ENCODE measurements at places on chromosomes 3 and 15. TPM values are rescaled to one million over a fixed set of nuclear protein-coding genes. Genes with fewer than 3 reads are reported as not detected.

- no peak overlapping the region for H3K4me3 ChIP-seq
- no peak for DNase-seq
- H3K4me1 ChIP-seq, result no peaks in the 10 kb centered on the region
- H3K27me3 ChIP-seq, result no peaks in the 10 kb centered on the region
- no peak overlapping the region for H3K27ac ChIP-seq
Observed at GRCh38 chr3:190155752-190156151, 35.1 kb upstream of the P3H2 start.

- H3K4me1 ChIP-seq, result no peaks in the 10 kb centered on the region
- no peak overlapping the region for H3K27ac ChIP-seq
- H3K36me3 ChIP-seq, result no peaks in the 10 kb centered on the region
- peak overlapping the region; percentile 80 for H3K4me3 ChIP-seq
Observed at GRCh38 chr15:90351479-90352106, 491 bp upstream of the ZNF774 start.

ETFA gene
- total RNA-seq, result 94.2 TPM

DNA sequence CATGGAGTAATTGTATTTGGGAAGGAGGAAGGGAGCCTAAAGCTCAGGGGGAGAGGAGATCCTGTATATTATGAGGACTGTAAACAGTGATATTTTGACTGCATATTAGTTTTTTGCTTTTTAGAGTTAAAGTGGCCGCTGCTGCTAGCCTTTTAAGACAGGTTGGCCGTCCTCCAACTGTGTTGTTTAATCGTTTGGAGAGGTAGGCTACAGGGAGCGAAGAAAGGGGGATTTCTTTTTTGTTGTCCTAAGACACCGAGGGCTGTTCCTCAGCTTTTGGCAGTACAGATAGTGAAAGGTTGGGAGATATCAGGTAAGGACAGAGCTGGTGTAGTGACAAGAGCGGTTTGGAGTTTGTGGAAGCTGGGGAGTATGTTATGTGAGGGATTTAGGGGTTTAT is 38.2 kb upstream of the RNF7 start:
- no peak overlapping the region for H3K4me3 ChIP-seq
- H3K4me1 ChIP-seq, result no peaks in the 10 kb centered on the region
- DNase-seq, result no peak
- H3K27ac ChIP-seq, result no peak overlapping the region

APOD gene
- total RNA-seq, result not detected

GOLGA6L6 gene
- total RNA-seq, result not detected

- no peak overlapping the region for H3K4me3 ChIP-seq
- H3K4me1 ChIP-seq, result peaks cover 6% of the 10 kb centered on the region
- H3K36me3 ChIP-seq, result peaks cover 68% of the 10 kb centered on the region
- no peak for DNase-seq
- no peaks in the 10 kb centered on the region for H3K27me3 ChIP-seq
Observed at GRCh38 chr15:93055211-93055610, 33.8 kb downstream of the RGMA start.

- no peak overlapping the region for H3K27ac ChIP-seq
- 0 out of 2 replicates have a peak, but pooled peaks cover 3% of the 10 kb centered on the region for H3K4me1 ChIP-seq
- peaks cover 11% of the 10 kb centered on the region for H3K36me3 ChIP-seq
- no peak for DNase-seq
- no peaks in the 10 kb centered on the region for H3K27me3 ChIP-seq
- H3K4me3 ChIP-seq, result no peak overlapping the region
Observed at GRCh38 chr15:62732078-62732477, 310.5 kb upstream of the TPM1 start.

METTL6 gene
- total RNA-seq, result 25.6 TPM

- no peaks in the 10 kb centered on the region for H3K27me3 ChIP-seq
- peaks cover 5% of the 10 kb centered on the region for H3K36me3 ChIP-seq
- no peak overlapping the region for H3K27ac ChIP-seq
- peak overlapping the region; percentile 87 for H3K4me3 ChIP-seq
Observed at GRCh38 chr3:172040981-172041963, 1.9 kb downstream of the FNDC3B start.

GRCh38 chr15:77818484-77819047 is 185.9 kb upstream of the LINGO1 start:
- DNase-seq, result peak; percentile 44
- peak overlapping the region; percentile 70 for H3K4me3 ChIP-seq
- no peaks in the 10 kb centered on the region for H3K36me3 ChIP-seq
- peaks cover 22% of the 10 kb centered on the region for H3K27me3 ChIP-seq
- H3K4me1 ChIP-seq, result no peaks in the 10 kb centered on the region
- no peak overlapping the region for H3K27ac ChIP-seq

DNA sequence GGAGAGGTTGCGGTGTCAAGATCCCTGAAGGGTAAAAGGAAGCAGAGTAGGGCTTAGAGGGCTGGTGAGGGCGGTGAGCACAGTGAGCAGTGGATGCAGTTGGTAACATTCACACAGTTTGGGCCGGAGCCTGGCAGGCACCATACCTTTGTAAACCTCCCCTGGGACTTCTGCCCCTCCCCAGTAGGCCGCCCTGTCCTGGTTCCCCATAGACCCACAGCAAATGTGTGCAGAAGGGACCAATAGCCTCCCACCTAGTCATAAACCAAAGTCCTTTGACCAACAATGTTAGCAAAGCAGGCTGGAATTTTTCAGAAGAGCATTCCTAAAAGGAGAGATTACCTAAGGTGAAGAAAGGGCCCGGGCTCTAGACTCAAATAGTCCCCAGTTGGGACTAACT is 1.7 kb upstream of the PHGR1 start:
- H3K4me3 ChIP-seq, result no peak overlapping the region
- no peaks in the 10 kb centered on the region for H3K27me3 ChIP-seq
- H3K27ac ChIP-seq, result no peak overlapping the region

ZKSCAN7 gene
- total RNA-seq, result 8.7 TPM

- peaks cover 3% of the 10 kb centered on the region for H3K36me3 ChIP-seq
- H3K4me1 ChIP-seq, result no peaks in the 10 kb centered on the region
- H3K4me3 ChIP-seq, result no peak overlapping the region
- no peak for DNase-seq
- H3K27me3 ChIP-seq, result no peaks in the 10 kb centered on the region
Observed at GRCh38 chr3:123790254-123791072, 93.7 kb downstream of the MYLK start.

DNA sequence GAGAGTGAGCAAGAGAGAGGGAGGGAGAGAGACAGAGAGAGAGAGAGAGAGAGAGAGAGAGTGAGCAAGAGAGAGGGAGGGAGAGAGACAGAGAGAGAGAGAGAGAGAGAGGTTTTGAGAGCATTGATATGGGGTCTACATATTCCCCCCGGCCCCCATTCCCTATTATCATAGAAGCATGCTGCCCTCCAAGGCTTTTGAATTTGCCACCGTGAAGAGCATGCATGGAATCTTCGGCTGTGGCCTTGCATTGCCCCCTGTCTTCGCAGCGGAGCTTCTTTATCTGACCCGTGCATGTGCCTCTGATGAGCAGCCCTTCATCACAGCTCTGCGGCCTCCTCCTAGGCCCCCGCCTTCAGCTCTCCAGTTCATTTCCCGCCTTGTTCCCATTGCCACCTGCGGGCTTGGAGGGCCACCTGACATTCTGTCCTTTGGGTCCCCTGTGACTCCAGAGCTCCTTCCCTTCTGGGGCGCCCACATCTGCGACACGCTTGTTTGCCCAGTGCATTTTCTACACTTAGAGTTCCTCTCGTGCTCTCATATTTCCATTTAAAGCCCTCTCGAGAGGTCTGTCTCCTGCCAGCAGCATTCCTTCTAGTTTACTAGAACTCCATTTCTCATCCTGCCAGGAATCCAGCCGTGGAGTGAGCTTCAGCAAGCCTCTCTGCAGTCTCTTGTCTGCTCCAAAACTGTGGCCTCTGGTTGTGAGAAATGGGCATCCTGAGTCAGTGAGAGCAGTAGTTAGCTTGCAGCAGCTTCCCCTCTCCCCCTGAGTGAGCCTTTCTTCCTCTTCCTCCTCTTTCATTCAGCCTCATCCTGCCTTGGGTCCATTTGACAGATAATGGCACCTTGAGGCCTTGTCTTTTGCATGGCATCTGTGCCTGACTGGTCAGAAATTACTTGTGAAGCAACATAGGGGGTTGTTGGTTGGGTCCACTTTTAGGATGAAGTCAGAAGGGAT is 25.3 kb downstream of the LPP start:
- no peak for DNase-seq
- H3K36me3 ChIP-seq, result no peaks in the 10 kb centered on the region
- H3K27ac ChIP-seq, result no peak overlapping the region
- H3K27me3 ChIP-seq, result no peaks in the 10 kb centered on the region

HGD gene
- not detected for total RNA-seq

- H3K36me3 ChIP-seq, result no peaks in the 10 kb centered on the region
- DNase-seq, result no peak
- H3K4me1 ChIP-seq, result no peaks in the 10 kb centered on the region
Observed at GRCh38 chr3:194991338-194991654, 279.7 kb downstream of the XXYLT1 start.

GRCh38 chr15:101502572-101503295 is 13.2 kb upstream of the PCSK6 start:
- H3K4me3 ChIP-seq, result no peak overlapping the region
- no peaks in the 10 kb centered on the region for H3K36me3 ChIP-seq
- no peak overlapping the region for H3K27ac ChIP-seq
- no peaks in the 10 kb centered on the region for H3K27me3 ChIP-seq

XCR1 gene
- total RNA-seq, result not detected

DNA sequence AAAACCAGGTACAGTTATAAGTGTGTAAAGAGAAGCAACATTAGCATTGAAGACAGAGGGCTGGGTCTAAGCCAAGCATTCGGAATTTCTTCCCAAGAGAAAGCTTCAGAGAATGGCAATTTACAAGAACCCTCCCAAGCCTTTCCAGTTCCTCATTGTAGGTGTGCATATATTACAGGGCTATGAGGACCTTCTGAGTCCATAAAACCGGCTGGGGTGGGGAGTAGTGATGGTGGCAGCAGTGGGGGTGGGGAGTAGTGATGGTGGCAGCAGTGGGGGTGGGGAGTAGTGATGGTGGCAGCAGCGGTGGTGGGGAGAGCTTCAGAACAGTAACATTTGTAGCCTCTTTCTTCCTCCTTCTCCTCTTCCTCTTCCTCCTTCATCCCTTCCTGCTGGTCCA is 368.7 kb upstream of the UMPS start:
- H3K27ac ChIP-seq, result no peak overlapping the region
- no peaks in the 10 kb centered on the region for H3K27me3 ChIP-seq
- no peak overlapping the region for H3K4me3 ChIP-seq
- no peak for DNase-seq
- peaks cover 6% of the 10 kb centered on the region for H3K4me1 ChIP-seq

DNA sequence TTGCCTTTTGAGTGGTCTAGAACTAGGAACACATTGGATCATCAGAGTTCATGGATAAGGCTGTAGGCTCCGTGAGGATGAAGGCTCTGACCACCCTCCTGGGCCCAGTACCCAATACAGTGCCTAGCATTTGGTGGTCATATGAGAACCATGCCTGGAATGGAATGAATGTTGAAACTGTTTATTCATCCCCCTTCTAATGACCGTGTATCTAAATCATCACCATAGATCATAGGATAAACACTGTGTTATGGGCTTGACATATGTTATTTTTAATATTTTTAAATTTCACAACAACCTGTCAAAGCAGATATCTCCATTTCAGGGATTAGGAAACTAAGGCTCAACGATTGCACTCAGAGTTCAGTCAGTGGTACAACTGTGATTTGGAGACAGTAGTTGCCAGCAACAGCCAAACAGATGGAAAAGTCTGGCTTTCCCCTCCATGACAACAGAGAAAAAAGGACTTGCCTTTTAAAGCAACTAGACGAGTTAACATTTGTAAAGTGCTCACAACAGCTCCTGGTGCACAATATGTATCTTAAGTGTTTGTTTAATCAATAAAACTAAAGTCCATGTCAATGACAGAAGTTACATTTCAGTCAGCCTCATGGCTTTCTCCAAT is 89.6 kb downstream of the TMEM266 start:
- no peak for DNase-seq
- H3K27me3 ChIP-seq, result 0 out of 2 replicates have a peak, but pooled peaks cover 1% of the 10 kb centered on the region
- H3K4me3 ChIP-seq, result no peak overlapping the region
- H3K27ac ChIP-seq, result no peak overlapping the region

GRCh38 chr3:160921020-160921635 is 165.1 kb downstream of the PPM1L start:
- peak; percentile 36 for DNase-seq
- no peaks in the 10 kb centered on the region for H3K27me3 ChIP-seq
- no peaks in the 10 kb centered on the region for H3K4me1 ChIP-seq
- H3K27ac ChIP-seq, result no peak overlapping the region
- no peak overlapping the region for H3K4me3 ChIP-seq

- peaks cover 2% of the 10 kb centered on the region for H3K36me3 ChIP-seq
- no peak overlapping the region for H3K4me3 ChIP-seq
- H3K27me3 ChIP-seq, result no peaks in the 10 kb centered on the region
- no peak overlapping the region for H3K27ac ChIP-seq
Observed at GRCh38 chr15:67080900-67081431, 15.6 kb downstream of the SMAD3 start.

- no peaks in the 10 kb centered on the region for H3K27me3 ChIP-seq
- no peaks in the 10 kb centered on the region for H3K4me1 ChIP-seq
- no peak overlapping the region for H3K4me3 ChIP-seq
- H3K36me3 ChIP-seq, result no peaks in the 10 kb centered on the region
- no peak for DNase-seq
- H3K27ac ChIP-seq, result no peak overlapping the region
Observed at GRCh38 chr3:20701641-20702040, 515.6 kb upstream of the SGO1 start.

VILL gene
- total RNA-seq, result 3.8 TPM

- H3K27ac ChIP-seq, result no peak overlapping the region
- H3K4me1 ChIP-seq, result peaks cover 2% of the 10 kb centered on the region
- DNase-seq, result no peak
- no peak overlapping the region for H3K4me3 ChIP-seq
- no peaks in the 10 kb centered on the region for H3K27me3 ChIP-seq
Observed at GRCh38 chr15:66897971-66898370, 167.4 kb upstream of the SMAD3 start.

DNA sequence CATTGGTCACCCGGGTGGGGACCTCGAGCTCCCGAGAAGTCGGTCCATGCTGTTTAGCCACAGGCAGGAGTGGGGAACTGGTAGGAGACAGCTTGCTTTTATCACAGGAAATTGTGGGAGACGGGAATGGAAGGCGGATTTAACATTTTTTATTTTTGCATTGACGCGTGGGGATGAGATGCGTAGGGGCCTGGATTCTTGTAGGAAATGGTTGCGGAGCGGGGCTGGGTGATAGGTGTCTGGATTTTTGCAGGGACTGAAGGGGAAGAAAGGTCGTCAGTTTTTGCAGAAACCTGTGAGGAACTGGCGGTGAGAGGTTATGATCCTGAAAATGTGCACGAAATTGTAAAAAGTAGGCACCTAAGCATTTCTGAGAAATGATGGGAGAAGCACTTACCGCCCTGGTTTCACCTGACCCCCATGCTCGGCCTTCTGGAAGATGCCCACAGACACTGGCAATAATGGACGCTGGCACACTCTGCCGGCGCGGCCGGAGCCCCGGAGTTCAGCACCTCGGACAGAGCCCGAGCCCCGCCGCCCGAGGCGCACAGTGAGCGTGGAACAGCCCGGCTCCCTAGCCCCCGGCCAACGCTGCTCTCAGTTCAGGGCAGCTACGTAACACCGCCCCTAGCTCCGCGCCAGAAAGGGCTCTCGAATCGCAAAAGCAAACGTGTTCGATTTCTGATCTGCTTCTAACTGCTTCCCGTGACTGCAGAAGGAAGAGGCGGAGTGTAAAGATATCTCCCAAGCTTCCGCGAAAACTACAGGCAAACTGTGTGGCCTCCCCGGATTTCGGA is 928 bp downstream of the ANKRD34C start:
- H3K36me3 ChIP-seq, result no peaks in the 10 kb centered on the region
- 0 out of 2 replicates have a peak overlapping the region, but pooled peaks have one; percentile 12 for H3K4me3 ChIP-seq
- no peak overlapping the region for H3K27ac ChIP-seq
- no peaks in the 10 kb centered on the region for H3K4me1 ChIP-seq
- DNase-seq, result peak; percentile 80
- H3K27me3 ChIP-seq, result peaks cover 25% of the 10 kb centered on the region

CCDC39 gene
- total RNA-seq, result 0.79 TPM

XIRP1 gene
- total RNA-seq, result not detected

NTRK3 gene
- 2.4 TPM for total RNA-seq

GRCh38 chr3:65549626-65549959 is 489.1 kb downstream of the MAGI1 start:
- no peak for DNase-seq
- no peaks in the 10 kb centered on the region for H3K27me3 ChIP-seq
- no peaks in the 10 kb centered on the region for H3K36me3 ChIP-seq
- no peak overlapping the region for H3K27ac ChIP-seq
- H3K4me3 ChIP-seq, result peak overlapping the region; percentile 91

Data from H9 (cell line).